ENCODE measurements at places on chromosomes 4 and X.

- DNase-seq, result no peak
These were observed 126.3 kb downstream of the NEK1 start for GRCh38 chr4:169485791-169486742.

DNA sequence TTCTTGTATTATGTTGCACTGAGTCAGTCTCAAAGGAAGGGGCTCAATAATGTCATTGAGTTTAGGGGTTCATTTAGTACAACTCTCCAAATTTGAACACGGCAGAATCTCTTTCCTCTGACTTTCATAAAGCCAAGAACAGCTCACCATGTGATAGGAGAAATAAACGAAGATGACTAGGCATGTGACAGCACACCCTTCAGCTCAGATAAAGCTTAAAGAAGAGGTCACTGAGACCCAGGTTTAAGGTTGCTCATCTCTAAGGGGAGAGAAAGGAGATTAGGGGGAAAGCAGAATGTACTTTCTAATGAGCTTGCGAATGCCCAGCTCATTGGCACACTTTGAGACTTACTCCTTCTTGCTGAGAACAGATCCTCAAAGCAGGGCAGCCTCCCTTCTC lies 89.0 kb downstream of the PLAC1 start:
- no peak for DNase-seq

DNA sequence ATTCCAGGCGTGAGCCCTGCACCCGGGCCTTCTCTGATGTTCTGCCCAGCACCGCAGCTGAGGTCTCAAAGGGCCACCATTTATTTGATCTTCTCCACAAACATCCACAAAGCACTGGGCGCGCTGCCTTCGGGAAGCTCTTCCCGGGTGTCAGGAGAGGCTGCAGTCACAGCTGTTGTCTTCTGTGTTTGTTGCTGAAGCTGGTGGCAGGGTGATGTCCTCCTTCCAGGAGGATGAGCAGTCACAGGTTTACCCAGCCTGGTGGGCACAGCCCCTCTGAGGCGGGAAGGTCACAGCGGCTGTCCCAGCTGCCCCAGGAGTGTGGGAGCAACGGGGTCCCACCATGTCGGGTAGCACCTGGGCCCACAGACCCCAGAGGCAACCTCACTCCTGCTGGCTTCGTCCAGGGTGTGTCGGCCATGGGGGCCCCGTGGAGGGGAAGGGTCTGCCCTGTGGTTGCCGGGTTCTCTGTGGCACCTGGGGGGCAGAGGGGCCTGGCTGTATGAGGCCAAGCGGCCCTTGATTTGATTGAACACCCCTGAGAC lies 27.6 kb downstream of the FGFRL1 start:
- no peak for DNase-seq

DNA sequence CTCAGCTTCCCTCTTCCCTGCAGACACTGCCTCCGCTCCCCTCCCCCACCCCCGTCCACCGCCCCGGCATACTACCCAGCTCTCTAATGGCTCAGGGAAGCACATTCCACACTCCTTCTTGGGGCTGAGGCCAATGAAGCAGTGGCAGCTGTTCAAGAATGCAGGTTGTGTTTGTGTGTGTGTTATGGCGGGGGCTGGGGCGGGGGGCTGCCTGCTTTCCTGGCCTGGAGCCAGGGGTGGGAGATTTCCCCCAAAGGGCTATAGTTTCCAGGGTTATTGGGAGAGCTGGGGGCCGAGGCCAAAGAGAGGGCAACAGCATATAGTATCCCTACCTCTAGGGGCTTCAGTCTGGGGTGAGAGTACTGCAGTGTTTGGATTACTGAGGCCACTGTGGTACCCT lies 149.4 kb downstream of the EFNB1 start:
- DNase-seq, result no peak

- DNase-seq, result no peak
These were observed 455.4 kb upstream of the ADGRL3 start for GRCh38 chr4:60744767-60745166.

DNA sequence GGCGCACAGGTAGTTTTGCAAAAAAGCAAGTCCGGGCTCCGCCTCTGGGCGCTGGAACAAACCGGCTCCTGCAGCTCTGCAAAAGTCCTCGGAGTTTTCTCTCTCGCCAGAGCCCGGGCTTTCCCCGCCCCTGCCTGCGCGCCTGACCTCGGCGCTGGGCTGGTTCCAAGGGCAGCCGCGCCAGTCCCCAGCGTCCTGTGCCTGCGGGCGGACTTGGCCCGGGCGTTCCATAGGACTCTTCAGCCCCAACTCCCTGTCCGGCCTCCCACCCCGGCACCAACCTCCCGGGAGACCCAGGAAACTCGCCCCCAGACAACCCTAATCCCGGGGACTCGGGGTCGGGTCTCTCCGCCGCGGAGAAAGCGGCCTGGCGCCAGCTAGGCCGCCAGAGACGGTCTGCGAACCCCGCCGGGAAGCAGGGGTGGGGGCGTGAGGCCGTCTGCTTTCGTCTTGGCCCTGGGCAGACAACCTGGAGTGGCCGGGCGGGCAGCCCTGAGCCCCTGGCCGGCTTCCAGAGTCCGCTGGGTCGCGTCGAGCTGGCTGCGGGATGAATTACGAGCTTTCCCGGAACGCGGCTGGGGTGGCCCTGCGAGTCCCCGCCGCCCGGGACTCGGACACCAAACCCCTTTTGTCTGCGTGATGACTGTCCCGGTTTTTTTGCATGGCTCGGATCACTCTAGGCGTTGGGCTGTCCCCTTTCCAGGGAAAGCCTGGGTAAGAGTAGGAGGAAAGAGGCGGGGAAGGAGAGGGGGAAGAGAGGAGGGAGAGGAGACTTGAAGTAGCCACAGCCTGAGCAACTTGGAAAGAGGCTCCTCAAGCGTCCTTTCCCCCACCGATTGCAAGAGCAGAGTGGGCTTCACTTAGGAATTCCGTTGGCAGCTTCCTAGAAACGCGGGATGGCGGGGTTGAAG lies 916 bp downstream of the MXRA5 start:
- no peak for DNase-seq

DNA sequence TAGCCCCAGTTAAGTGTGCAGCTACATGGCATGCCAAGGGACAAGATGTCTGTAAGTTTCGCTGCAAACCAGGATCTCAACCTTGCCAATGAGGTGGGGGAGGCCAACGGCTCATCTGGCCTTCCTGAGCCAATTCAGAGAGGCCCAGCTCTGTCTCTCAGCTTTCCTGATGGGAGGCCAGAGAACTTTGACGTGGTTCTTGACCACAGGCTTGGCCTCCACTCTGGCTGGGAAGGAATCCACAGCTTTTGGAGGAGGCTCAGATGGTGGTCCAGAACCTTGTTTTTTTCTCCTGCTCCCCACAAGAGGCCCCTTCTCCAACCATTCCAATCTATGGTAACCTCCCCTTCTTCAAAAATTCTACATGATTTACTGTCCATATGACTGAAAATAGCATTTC lies 9.8 kb downstream of the CAPN6 start:
- no peak for DNase-seq

DNA sequence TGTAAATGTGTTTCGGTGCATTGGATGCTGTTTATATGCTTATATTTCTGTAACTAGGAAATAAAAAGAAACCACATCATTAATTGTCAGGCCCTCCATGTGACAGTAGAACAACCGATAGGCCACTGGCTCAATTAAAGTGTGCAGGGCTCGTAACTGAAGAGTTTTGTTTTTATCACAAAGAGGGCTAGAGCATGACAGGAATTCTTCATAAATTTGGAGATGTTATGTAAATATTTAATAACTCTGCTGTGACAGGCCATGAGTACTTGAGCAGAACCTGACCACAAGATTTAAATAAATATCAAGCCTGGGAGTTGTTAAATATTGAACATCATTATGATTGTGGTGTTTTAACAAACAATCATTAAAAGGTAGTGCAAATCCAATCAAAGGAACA lies 55.9 kb downstream of the MID1 start:
- DNase-seq, result no peak

GRCh38 chr4:179028321-179028720 lies 1586.1 kb upstream of the AGA start:
- no peak for DNase-seq

GRCh38 chrX:130836447-130836846 lies 66.6 kb downstream of the ENOX2 start:
- DNase-seq, result no peak

DNA sequence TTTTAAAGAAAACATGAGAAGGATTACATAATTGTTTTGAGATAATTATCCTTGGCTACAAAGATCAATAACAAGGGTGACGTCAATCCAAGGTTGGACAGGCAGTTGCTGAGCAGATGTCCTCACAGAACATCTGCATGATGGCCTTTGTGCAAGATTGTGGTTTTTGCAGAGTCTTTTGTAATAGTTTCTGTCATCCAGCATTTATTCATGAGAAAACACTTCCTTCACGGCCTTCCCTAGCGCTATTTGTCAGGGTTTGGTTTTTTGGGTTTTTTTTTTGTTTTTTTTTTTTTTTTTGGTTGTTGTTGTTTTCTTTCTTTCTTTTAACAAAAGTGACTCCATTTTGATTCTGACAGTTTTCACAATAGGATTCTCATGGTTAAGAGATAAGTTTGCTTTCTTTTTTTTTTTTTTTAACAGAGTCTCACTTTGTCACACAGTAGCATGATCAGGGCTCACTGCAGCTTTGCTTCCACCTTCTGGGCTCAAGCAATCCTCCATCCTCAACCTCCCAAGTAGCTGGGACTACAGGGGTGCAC lies 31.5 kb upstream of the ELF2 start:
- no peak for DNase-seq

GRCh38 chrX:2875798-2876399 lies 47.2 kb downstream of the GYG2 start:
- DNase-seq, result no peak

GRCh38 chrX:122272011-122272410 lies 912.1 kb upstream of the GRIA3 start:
- no peak for DNase-seq

DNA sequence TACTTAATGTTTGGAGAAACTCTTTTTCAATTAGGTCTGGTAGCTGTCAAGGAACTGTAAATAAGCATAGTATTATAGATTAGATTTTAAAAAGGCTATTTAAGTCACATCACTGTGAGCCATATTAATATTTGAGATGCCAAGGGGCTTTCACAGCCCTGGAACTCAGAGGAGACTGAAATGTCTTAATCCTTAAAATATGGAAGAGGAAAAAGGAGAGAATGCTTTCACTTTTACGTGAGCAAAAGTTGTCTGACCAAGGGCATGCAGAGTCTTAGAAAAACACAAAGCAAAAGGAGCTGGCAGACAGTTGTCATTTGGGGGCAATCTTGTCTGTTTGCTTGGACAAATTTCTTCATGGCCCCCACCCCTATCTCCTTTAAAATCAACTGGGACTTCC lies 253.2 kb upstream of the IGFBP7 start:
- DNase-seq, result no peak

DNA sequence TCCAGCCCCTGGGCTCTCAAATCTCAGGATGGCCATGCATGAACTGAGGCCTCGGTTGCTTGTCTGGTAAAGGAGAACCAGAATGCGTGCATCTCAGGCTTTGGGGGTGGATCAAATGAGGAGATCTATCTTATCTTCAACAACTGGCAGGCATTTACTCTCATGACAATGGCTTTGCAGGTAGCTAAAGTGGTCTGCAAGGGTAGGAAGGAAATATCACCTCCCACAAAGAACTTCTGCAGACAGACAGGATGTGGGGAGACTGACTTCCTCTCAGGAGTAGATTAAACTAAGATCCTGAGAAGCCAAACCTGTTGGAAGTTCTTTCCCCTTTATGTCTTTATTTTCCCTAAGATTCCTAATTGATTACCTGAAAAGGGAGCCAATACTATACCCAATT lies 7.8 kb downstream of the LDB2 start:
- no peak for DNase-seq

DNA sequence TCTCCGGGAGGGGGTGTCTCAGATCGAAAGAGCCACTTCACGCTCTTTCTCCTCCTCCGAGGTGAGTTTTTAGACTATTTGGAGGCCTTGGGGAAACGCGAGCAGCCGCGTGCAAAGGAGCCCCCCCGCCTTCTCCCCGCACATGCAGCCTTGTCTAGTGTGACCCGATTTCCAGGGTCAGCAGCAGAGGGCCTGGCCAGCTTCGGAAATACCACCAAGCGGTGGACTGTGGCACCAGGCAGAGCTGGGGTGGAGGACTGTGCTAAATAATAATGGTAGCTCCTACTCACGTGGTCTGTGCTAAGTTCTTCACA lies 79.3 kb upstream of the BCOR start:
- no peak for DNase-seq

- no peak for DNase-seq
These were observed 179.2 kb upstream of the PCDH18 start for GRCh38 chr4:137711502-137711901.

DNA sequence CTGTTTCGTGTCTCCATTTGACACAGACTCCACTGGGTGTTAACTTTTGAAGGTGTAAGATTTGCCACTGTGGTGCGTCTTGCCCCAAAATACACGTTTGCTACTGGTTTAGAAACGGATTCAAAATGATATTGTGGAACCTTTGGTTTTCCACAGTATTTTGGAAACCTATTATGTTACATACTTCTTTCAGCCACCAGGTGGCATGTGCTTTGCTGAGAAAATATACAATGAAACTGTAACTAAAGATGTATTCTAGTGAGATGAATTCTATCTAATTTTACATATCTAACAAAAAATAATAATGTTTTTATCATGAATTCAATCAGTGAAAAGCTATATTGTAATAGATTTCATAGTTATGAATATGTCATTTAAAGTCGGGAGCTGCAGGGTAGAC lies 28.4 kb upstream of the SLITRK4 start:
- DNase-seq, result no peak

GRCh38 chr4:72323227-72323626 lies 245.8 kb downstream of the ADAMTS3 start:
- DNase-seq, result no peak

GRCh38 chr4:77501240-77501639 lies 104.4 kb upstream of the CXCL13 start:
- DNase-seq, result no peak

GRCh38 chr4:38236003-38236402 lies 275.8 kb downstream of the PTTG2 start:
- no peak for DNase-seq

- no peak for DNase-seq
These were observed 130.9 kb upstream of the CASK start for GRCh38 chrX:42054256-42054655.

- no peak for DNase-seq
These were observed 22.4 kb upstream of the MXD4 start for GRCh38 chr4:2284161-2284933.

- DNase-seq, result no peak
These were observed 55.0 kb upstream of the PAK3 start for GRCh38 chrX:111041018-111041462.

GRCh38 chr4:128686032-128686465 lies 123.5 kb upstream of the JADE1 start:
- no peak for DNase-seq

DNA sequence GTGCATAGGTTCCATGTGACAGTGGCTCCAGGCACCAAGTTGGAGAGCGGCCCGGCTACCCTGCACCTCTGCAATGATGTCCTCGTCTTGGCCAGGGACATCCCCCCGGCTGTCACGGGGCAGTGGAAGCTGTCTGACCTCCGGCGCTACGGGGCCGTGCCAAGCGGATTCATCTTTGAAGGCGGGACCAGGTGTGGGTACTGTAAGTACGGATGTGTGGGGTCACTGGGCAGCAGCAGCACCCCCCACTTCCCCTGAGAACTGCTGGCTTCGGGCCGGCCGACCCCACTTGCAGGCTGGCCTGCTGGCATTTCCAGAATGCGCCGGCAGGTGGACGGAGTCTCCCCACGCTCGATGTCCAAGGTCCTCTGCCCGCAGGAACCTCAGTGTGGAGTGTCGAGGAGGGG lies 13.2 kb downstream of the DOK7 start:
- DNase-seq, result no peak

- no peak for DNase-seq
These were observed 448.1 kb upstream of the RASGEF1B start for GRCh38 chr4:81919810-81920209.

- no peak for DNase-seq
These were observed 32.8 kb downstream of the CLDN2 start for GRCh38 chrX:106952988-106953387.

GRCh38 chr4:28565396-28565795 lies 1704.8 kb downstream of the STIM2 start:
- DNase-seq, result no peak

Measured in activated T-helper 9 cell treated with anti-CD3 and anti-CD28 coated beads, Interleukin-2, amount 50 U/mL, for 16 hours (primary cell).